ENCODE measurements at places on chromosomes 3 and 15.

- DNase-seq: no peak
Observed at GRCh38 chr3:23698652-23699313, 107.0 kb upstream of the UBE2E1 start.

GRCh38 chr15:62209322-62209721 lies 44.2 kb upstream of the C2CD4B start:
- no peak for DNase-seq

GRCh38 chr3:123536153-123536895 lies 48.5 kb downstream of the HACD2 start:
- DNase-seq: no peak

DNA sequence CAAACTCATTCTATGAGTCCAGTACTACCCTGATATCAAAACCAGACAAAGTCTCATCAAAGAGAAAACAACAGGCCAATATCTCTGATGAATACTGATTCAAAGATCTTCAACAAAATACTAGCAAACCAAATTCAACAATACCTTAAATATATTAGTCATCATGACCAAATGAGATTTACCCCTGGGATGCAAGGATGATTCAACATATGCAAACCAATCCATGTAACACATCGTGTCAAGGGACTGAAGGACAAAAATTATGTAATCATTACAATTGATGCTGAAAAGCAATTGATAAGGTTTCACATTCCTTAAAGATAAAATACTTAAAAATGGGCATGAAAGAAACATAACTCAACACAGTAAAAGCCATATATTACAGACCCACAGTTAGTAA lies 1476.9 kb downstream of the SI start:
- DNase-seq: no peak

- DNase-seq: no peak
Observed at GRCh38 chr3:153892126-153892525, 229.1 kb upstream of the ARHGEF26 start.

DNA sequence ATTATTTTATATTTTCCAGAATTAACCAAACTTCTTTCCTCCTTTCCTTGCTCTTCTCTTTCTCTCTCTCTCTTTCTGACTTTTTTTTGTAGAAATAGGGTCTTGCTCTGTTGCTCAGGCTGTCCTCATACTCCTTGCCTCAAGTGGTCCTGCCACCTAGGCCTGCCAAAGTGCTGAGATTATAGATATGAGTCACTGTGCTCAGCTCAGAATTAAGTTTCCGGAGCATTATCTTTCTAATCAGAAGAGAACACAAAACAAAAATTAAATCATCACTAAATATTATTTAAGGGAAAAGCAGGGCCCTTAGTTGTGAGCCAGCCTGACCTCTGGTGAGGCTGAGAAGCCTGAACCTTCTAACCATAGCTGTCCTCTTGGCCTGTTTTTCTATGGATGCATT lies 168.2 kb downstream of the SOX2 start:
- DNase-seq: no peak

GRCh38 chr3:110568246-110568645 lies 503.4 kb upstream of the NECTIN3 start:
- no peak for DNase-seq

- DNase-seq: peak; percentile 32
Observed at GRCh38 chr15:41848631-41849030, 10.0 kb downstream of the PLA2G4B start.

DNA sequence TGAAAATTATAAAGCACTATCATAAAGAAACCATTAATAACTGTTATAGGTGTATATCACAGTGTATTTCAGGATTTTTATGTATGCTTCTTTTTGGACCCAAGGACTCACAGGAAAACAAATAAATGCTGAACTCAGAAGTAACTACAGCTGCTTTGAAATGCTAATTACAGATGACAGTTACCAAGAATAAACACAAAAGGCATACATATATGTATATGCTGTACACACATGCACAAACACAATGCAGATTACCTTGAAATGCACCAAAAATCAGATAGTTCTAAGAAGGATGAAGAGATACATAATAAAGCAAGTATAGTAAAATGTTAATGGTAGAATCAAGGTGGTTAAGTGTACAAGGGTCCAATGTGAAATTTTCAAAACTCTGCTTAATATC lies 52.2 kb downstream of the ZNF280D start:
- no peak for DNase-seq

DNA sequence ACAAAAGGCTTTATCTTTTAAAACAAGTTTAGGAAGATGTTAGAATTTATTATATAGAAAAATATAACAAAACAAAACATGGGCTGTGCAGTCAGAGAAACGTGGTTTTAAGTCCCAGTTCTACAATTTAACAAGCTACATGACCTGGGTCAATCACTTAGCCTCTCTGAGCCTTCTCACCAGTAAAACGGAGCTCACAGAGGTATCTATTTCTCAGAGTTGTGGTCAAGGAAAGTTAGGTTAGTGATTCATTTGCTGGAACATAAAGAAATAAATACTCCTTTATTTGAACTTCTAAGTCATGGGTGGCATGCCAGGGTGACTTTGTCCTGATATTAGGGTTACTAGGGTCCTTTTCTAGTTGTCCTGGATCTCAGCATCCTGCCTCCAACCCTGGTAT lies 10.8 kb upstream of the CCDC174 start:
- DNase-seq: no peak

GRCh38 chr3:112925969-112926368 lies 48.9 kb downstream of the CD200R1 start:
- DNase-seq: no peak

DNA sequence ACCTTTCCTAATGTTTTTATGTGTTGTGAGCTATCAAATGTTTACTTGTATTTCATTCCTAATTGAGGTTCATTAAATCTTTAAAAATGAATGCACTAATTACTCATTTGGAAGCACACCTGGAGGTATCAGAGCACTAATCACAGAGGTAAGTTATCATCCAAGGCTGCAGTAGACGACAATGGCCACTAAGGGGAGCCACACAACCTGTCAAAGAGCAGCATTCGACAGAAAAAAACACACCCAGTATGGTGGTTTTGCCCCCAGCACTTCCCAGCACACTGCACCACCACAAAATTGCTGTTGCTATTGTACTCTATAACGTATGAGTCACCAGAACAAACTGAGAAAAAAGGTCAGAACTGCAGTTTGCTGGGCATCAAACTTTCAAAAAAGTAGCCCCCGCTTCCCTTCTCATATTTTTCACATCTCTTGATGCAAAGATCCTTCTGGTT lies 205.9 kb upstream of the IGF1R start:
- DNase-seq: peak; percentile 54

- no peak for DNase-seq
Observed at GRCh38 chr15:43876872-43877271, 50.1 kb downstream of the WDR76 start.

DNA sequence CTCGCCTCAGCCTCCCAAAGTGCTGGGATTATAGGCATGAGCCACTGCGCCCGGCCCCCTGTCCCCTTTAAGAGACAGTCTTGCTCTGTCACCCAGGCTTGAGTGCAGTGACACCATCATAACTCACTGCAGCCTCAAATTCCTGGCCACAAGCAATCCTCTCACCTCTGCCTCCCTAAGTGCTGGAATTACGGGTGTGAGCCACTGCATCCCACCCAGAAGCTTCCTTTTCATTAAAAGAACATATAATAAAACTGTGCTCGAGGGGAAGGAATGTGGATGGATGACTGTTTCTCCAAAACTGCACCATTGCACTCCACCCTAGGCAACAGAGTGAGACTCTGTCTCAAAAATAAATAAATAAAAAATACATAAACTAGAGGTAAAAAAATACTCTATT lies 70.1 kb downstream of the NCEH1 start:
- DNase-seq: no peak

DNA sequence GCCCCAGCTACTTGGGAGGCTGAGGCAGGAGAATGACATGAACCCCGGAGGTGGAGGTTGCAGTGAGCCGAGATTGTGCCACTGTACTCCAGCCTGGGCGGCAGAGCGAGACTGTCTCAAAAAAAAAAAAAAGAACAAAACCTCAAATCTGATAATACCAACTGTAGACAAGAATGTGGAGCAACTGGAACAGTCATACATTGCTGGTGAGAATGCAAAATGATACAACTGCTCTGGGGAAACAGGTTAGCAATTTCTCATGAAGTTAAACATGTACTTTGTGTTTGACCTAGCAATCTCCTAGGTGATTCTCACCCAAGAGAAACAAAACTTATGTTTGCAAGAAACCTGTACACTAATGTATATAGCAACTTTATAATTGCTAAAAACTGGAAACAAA lies 4.4 kb upstream of the VHL start:
- no peak for DNase-seq

DNA sequence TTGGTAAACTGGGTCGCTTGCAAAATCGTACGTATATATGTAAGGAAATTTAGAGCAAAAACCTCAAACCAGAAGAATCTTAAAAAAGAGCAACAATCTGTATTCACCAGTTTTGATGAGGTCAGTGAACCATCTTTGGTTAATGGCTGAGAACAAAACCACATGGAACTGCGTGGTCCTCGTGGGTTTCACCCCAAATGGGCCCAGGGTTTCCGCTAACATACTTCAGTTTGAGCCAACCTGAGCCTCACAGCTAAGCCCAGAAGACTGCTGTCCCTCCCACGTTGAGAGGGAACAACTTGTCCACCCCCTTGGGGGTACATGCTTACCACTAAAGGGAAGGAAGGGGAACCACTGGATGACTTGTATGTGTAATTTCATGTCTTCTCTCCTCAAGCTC lies 204.6 kb downstream of the CACNA2D3 start:
- no peak for DNase-seq

DNA sequence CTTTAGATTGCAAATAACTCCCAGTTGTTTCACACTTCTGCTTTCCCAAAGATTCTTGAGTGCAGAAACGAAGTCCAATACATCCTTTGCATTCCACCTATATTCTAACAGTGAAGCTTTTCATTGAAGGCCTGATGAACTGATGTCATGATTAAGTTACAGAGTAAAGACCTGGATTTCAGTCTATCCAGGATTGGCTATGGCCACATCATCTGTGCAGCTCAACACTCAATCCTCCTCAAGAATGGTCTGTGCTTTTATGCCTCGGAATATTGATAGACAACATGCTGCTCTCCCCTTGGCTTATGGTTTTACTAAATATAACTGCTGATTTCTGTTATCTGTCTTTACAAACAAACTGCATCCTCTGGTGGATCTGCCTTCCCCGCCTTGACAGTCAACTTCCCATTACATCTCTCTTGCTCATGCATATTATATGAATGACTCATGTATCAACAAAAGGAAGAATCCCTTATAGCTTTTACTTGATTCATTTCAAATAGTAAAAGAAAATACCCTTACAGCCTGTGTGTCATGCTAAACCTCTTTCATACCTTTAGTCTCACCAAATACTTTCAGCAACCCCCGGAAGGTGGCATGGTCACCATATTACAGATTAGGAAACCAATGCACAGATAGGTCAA lies 59.5 kb downstream of the SCN11A start:
- no peak for DNase-seq

GRCh38 chr3:51942603-51943450 lies 664 bp downstream of the PARP3 start:
- DNase-seq: peak; percentile 62

- no peak for DNase-seq
Observed at GRCh38 chr15:76982356-76982755, 12.6 kb upstream of the PSTPIP1 start.

DNA sequence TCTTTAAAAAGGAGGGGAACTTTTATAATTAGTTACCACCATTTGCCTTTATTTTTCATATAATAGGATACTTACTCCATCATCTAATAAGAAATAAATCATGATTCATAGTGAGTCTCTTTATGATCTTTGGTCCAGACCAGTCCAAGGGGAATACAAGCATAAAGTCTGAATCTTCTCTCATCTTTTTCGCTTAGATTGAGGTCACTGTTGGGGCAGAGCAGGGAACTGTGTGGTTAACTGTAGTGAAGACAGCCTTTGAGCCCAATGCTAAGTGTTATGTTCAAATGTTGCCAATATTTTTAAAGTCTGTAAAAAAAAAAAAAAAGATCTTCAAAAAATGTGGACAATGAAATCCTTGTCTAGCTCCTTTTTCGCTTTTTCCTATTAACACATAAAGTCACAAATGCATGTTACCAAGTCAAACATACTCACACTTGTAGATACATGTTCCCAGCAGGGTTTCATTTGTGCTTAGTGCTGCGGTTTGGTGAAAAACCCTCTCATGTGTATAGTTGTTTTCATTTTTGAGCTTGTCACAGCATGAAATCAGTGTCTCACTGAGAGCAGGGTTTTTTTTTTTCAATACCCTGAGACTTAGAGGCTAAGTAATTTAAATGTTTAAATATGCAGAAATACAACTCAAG lies 72.1 kb downstream of the EPHA3 start:
- no peak for DNase-seq

- DNase-seq: no peak
Observed at GRCh38 chr3:134801204-134801958, 6.3 kb downstream of the EPHB1 start.

DNA sequence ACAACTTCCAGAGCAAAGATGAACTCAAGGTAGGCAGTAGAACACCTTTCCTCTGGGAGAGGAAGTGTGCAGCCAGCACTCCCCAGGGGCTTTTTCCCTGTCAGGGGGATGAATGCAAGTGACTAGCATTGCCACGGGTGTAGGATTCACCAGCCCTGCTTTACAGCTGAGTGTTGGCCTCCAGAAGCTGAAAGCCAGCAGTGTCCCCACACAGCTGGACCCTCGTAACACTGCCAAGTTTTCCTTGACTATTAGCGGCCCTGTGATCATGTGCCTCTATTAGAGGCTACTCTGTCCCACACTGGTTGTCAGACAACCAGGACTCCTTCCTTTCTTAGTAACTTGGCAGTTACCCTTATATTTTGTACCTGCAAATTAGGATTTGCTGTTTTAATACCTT lies 104.9 kb upstream of the MANF start:
- no peak for DNase-seq

GRCh38 chr3:94928921-94929320 lies 866.1 kb downstream of the NSUN3 start:
- DNase-seq: no peak
